Endodermal cell (in vitro differentiated cells): ENCODE measurements at places on chromosomes 7 and 10. TPM values are rescaled to one million over a fixed set of nuclear protein-coding genes. Genes with fewer than 3 reads are reported as not detected.
A peak's percentile ranks its signal among the peaks of the same experiment; 100 is the strongest.

The PRXL2A gene
- total RNA-seq, result 93.2 and 101 TPM in 2 replicates

DNA sequence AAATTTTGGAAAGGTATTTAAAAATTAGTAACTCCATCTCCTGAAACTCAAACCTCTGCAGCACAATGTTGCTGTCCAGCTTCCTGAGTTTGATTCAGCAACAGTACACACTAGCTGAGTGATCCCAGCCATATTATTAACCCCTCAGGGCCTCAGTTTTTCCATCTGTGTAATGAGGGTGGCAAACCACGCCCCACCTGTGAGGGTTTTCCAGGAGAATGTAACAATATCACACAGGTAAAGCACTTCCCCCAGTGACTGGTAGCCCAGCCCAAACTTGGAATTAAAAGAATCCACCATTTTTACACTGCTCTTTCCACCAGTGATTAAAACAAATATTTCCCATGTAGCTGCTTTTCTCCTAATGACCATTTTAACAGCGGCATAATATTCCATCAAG, 122.4 kb downstream of the SORBS1 start:
- H3K4me1 ChIP-seq, result no peaks in the 10 kb centered on the region
- H3K4me3 ChIP-seq, result no peak overlapping the region
- H3K27me3 ChIP-seq, result no peaks in the 10 kb centered on the region
- H3K36me3 ChIP-seq, result no peaks in the 10 kb centered on the region

The OR2A5 gene
- total RNA-seq, result not detected in 3 replicates

The NPC1L1 gene
- total RNA-seq, result 2.7 to 3.1 TPM (median 2.9 TPM) in 3 replicates

The SEMA3C gene
- total RNA-seq, result 0.09 to 0.54 TPM in 2 of 3 replicates, not detected in the other

GRCh38 chr7:26667514-26668133, 196.8 kb downstream of the SKAP2 start:
- peaks cover 2% of the 10 kb centered on the region for H3K27me3 ChIP-seq
- no peaks in the 10 kb centered on the region for H3K36me3 ChIP-seq
- no peak overlapping the region for H3K27ac ChIP-seq
- no peaks in the 10 kb centered on the region for H3K4me1 ChIP-seq

GRCh38 chr10:118958984-118959925, 70.3 kb upstream of the NANOS1 start:
- peaks cover 4% of the 10 kb centered on the region for H3K4me1 ChIP-seq
- H3K36me3 ChIP-seq, result no peaks in the 10 kb centered on the region
- DNase-seq, result peak; percentile 49
- no peak overlapping the region for H3K4me3 ChIP-seq
- no peak overlapping the region for H3K27ac ChIP-seq
- no peaks in the 10 kb centered on the region for H3K27me3 ChIP-seq

DNA sequence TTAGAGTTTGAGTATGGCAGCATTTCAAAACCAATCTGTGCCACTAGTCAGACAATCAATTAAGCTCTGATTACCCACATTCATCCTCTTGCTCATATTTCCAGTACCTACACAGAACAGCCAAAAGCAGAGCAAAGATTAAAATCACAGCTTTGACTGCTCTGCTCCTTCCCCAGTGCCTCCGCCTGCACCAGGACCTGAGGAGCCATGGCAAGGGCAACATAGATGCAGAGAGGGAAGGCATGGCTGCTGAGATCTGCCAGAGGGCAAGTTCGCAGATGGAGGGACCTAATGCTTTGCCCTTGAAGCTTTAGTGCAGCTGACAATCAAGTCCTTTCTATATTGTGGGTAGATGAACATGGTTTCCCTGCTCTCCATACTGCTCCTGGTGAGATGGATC, 148.1 kb downstream of the HTR7 start:
- H3K4me1 ChIP-seq, result peaks cover 3% of the 10 kb centered on the region
- no peaks in the 10 kb centered on the region for H3K36me3 ChIP-seq
- peaks cover 8% of the 10 kb centered on the region for H3K27me3 ChIP-seq
- H3K4me3 ChIP-seq, result no peak overlapping the region
- no peak for DNase-seq

GRCh38 chr7:42071372-42072261, 165.4 kb downstream of the GLI3 start:
- DNase-seq, result no peak
- H3K4me1 ChIP-seq, result peaks cover 2% of the 10 kb centered on the region
- H3K4me3 ChIP-seq, result no peak overlapping the region
- H3K27ac ChIP-seq, result no peak overlapping the region
